ENCODE measurements at places on chromosomes 1 and 21. TPM values are rescaled to one million over a fixed set of nuclear protein-coding genes. Genes with fewer than 3 reads are reported as not detected.

CD247 gene
- 265 TPM for total RNA-seq

SPATA21 gene
- not detected for total RNA-seq

PDPN gene
- not detected for total RNA-seq

SAMSN1 gene
- 64.9 TPM for total RNA-seq

AMY1B gene
- total RNA-seq: not detected

CLEC20A gene
- total RNA-seq: not detected

HSPB7 gene
- total RNA-seq: not detected

RER1 gene
- total RNA-seq: 68.4 TPM

STYXL2 gene
- total RNA-seq: not detected

ERICH3 gene
- not detected for total RNA-seq

NGF gene
- total RNA-seq: not detected

GUCA2A gene
- not detected for total RNA-seq

- H3K4me1 ChIP-seq: peaks cover 35% of the 10 kb centered on the region
- H3K36me3 ChIP-seq: no peaks in the 10 kb centered on the region
- peak; percentile 39 for DNase-seq
These were observed 71.8 kb downstream of the CD58 start for GRCh38 chr1:116498789-116499628.

DNA sequence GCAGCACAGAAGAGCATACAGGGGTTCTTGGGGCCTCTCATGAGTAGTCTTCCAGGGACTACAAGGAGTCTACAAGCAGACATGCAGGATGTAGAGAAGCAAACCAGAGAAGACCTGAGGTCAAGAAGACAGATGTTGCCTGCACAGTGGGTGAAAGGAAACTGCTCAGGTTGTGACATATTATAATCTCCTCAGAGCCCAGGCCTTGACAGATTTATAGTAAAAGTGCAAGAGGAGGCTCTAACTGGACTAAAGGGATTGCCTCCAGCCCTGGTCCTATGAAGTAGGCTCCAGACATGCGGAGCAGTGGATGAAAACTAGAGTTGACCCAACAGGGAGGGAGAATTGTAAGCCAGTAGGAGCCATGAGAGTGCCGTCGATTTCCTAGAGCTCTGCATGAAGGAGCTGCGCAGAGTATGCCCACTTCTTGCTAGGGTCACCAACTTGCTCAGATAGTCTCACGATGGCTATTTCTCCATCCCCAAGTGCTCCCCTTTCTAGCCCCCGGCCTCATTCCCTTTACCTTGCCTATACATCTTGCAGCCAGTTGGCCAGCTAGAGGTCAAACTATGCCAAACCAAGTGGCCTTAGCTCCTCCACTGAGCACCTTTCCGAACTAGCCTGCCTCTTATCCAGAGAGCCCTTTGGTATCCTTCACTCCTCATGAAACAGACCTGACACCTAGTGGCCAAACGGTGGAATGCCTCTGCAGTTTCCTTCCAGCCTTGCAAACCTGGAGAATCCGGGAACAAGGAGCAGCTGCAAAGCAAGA is 36.2 kb upstream of the IPO9 start:
- no peaks in the 10 kb centered on the region for H3K27me3 ChIP-seq
- no peak for DNase-seq
- peaks cover 5% of the 10 kb centered on the region for H3K36me3 ChIP-seq
- H3K4me3 ChIP-seq: no peak overlapping the region

DNA sequence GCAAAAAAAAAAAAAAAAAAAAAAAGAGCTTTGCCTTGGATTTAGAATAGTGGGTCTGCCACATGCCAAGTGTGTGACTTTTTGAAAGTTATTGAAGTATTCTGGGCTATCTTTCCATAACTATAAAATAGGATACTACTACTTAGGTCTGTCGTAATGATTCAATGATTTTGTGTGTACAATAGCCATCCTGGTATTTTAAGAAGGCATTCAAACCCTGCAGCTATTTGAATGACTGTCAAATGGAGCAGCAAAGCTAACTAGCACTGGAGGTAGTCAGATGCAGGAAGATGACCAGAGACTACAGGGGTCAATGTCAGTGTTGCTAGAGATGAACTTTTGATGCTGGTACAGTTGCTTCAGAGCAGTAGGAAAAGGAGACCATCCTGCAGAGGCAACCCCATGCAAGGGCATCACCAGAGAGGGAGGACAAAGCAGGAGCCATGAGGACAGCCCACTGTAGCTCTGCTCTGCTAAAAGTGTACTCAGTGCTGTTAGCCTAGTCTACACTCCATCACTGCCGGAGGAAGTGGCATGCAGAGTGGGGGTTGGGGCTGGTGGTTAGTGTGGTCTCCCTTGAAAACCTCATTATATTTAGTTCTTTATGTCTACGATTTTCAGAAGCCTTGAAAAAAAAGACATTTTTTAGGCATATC is 29.0 kb downstream of the DUSP10 start:
- H3K4me3 ChIP-seq: peak overlapping the region; percentile 72
- no peaks in the 10 kb centered on the region for H3K36me3 ChIP-seq
- no peaks in the 10 kb centered on the region for H3K27me3 ChIP-seq
- peak overlapping the region; percentile 95 for H3K27ac ChIP-seq
- DNase-seq: peak; percentile 69
- H3K4me1 ChIP-seq: peaks cover 59% of the 10 kb centered on the region

GRCh38 chr1:231395076-231395997 is 26.8 kb downstream of the EGLN1 start:
- peaks cover 58% of the 10 kb centered on the region for H3K4me1 ChIP-seq
- H3K27ac ChIP-seq: no peak overlapping the region
- no peaks in the 10 kb centered on the region for H3K36me3 ChIP-seq
- H3K4me3 ChIP-seq: no peak overlapping the region

DNA sequence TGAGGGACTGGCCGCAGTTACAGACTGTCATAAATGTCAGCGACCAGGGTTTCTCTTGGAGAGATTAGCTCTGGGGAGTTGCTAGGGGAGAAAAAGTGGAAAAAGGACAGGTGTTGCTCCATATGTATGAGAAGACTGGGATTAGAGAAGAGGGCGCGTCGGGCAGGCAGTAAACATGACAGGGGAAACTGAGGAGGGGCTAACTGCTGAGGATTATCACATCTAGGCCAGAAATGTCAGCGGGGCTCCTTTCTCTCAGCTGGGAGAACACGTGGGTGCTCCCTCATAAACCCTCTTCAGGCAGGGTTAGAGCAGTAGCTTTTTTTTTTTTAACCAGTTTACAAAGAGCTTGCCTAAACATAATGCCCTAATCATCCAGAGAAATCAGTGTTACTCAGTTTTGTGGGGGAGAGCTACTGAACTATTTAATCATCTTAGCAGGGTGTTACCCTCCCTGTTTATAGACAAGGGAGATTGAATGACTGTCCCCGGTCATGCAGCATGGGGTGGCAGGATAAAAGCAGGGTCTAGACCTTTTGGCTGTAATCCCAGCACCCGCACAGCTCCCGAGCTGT is 35.2 kb downstream of the ELAPOR1 start:
- DNase-seq: no peak
- no peak overlapping the region for H3K27ac ChIP-seq
- H3K36me3 ChIP-seq: no peaks in the 10 kb centered on the region
- no peak overlapping the region for H3K4me3 ChIP-seq
- H3K27me3 ChIP-seq: no peaks in the 10 kb centered on the region
- H3K4me1 ChIP-seq: peaks cover 13% of the 10 kb centered on the region

DNA sequence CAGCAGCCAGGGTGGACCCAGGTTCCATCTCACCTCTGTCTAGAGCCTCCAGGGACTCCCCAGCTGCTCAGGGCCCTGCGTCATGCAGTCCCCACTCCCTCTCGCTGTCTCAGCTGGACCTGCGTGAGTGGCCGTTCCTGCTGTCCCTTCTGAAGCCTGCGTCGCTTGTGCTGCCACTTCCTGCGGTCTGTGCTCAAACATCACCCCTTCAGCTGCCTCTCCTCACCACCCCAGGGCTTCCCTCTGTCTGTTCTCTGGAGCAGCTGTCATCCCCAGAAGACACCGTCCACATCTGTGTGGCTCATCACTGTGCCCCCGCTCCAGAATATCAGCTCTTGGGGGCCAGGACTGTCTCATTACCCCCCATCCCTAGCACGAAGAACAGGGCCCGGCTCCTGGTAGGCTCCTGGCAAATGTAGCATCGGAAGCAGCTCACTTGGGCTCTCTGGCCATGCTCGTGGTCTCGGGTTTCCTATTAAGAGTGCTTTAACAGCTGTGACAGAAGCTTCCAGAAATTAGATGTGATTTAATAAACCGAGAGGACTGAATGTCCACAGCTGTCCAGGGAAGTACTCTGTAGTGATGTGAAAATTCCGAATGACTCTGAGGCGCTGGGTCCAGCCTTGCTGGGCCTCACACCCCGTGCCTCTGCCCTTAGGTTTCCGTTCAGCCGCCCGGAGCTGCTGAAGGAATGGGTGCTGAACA is 3.3 kb downstream of the THAP3 start:
- DNase-seq: no peak
- H3K4me1 ChIP-seq: peaks cover 20% of the 10 kb centered on the region
- H3K4me3 ChIP-seq: peak overlapping the region; percentile 72
- peak overlapping the region; percentile 83 for H3K27ac ChIP-seq

GRCh38 chr1:205168291-205168690 is 43.2 kb downstream of the DSTYK start:
- peaks cover 16% of the 10 kb centered on the region for H3K4me1 ChIP-seq
- no peak overlapping the region for H3K27ac ChIP-seq
- no peaks in the 10 kb centered on the region for H3K27me3 ChIP-seq
- DNase-seq: no peak
- peaks cover 11% of the 10 kb centered on the region for H3K36me3 ChIP-seq

GRCh38 chr1:32981003-32981901 is 16.6 kb upstream of the RNF19B start:
- no peaks in the 10 kb centered on the region for H3K27me3 ChIP-seq
- no peaks in the 10 kb centered on the region for H3K36me3 ChIP-seq
- DNase-seq: peak; percentile 53
- peak overlapping the region; percentile 99 for H3K27ac ChIP-seq

DNA sequence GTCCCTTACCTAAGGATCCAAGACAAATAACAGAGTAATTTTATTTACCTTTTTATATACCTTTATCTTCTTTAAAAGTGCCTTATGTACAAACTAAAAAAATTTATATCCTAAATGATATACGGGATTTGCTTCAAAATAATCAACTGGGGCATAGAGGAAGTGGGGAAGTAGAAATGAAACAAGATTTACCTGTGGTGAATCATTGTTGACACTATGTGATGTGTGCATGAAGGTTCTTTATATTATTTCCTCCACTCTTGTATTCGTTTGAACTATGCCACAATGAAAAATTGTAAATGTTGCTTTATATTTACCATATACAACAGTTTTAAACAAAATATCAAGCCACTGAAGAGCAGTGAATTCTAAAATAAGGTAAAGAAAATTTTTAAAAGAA is 13.0 kb downstream of the RGS7 start:
- H3K36me3 ChIP-seq: no peaks in the 10 kb centered on the region
- no peaks in the 10 kb centered on the region for H3K4me1 ChIP-seq
- DNase-seq: no peak
- H3K4me3 ChIP-seq: no peak overlapping the region

GRCh38 chr1:221137666-221138065 is 258.4 kb downstream of the HLX start:
- H3K4me1 ChIP-seq: no peaks in the 10 kb centered on the region
- no peaks in the 10 kb centered on the region for H3K36me3 ChIP-seq
- DNase-seq: no peak
- peaks cover 7% of the 10 kb centered on the region for H3K27me3 ChIP-seq

- H3K36me3 ChIP-seq: no peaks in the 10 kb centered on the region
- H3K27ac ChIP-seq: no peak overlapping the region
- peaks cover 53% of the 10 kb centered on the region for H3K27me3 ChIP-seq
- DNase-seq: no peak
These were observed 10.9 kb upstream of the BLACAT1 start for GRCh38 chr1:205466595-205467220.

- no peak for DNase-seq
- no peak overlapping the region for H3K4me3 ChIP-seq
- no peaks in the 10 kb centered on the region for H3K36me3 ChIP-seq
- H3K27me3 ChIP-seq: no peaks in the 10 kb centered on the region
- H3K27ac ChIP-seq: no peak overlapping the region
- H3K4me1 ChIP-seq: no peaks in the 10 kb centered on the region
These were observed 382.5 kb downstream of the PLPP3 start for GRCh38 chr1:56196839-56197238.

- peaks cover 4% of the 10 kb centered on the region for H3K4me1 ChIP-seq
- no peak overlapping the region for H3K4me3 ChIP-seq
- no peak overlapping the region for H3K27ac ChIP-seq
- no peaks in the 10 kb centered on the region for H3K27me3 ChIP-seq
- no peaks in the 10 kb centered on the region for H3K36me3 ChIP-seq
These were observed 90.4 kb downstream of the HS2ST1 start for GRCh38 chr1:87004857-87005256.

DNA sequence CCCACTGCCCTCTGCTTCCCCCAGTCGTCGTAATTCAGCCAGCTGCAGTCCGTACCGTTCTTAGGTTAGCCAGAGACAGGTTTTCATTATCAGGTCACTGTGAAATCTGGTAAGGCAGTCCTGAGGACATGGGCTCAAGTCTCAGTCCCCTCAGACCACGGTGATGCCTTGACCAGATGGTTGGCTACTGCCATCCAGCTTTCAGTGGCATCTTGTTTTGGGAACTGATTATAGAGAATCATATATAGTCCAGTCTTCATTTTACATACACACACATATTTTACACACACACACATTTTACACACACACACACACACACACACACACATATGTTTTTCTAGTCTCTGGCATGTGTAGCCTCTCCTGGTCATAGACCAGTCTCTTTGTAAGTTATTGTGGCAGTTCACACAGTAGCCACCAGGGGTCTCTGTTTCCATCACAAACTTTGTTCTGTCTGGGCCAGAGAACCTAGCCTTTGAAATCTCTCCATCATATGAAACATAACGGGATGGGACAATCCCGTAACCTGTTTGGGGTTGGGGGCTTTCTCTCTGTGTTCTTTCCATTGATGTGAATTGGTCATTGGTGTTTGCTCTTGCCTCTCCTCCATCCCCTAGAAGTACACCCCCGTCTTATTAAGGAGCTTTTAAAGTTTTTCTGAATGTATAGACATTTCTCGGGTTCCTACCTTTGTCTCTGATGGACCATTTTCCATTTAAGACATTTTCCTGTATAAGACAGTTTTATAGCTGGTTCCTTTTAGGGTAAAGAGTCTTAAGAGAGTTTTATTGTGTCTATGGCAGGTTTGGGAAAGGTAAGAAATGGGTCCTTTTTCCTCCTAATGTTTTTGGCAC is 8.4 kb upstream of the IKBKE start:
- peak; percentile 72 for DNase-seq
- H3K27me3 ChIP-seq: no peaks in the 10 kb centered on the region
- peaks cover 28% of the 10 kb centered on the region for H3K4me1 ChIP-seq
- no peak overlapping the region for H3K4me3 ChIP-seq

DNA sequence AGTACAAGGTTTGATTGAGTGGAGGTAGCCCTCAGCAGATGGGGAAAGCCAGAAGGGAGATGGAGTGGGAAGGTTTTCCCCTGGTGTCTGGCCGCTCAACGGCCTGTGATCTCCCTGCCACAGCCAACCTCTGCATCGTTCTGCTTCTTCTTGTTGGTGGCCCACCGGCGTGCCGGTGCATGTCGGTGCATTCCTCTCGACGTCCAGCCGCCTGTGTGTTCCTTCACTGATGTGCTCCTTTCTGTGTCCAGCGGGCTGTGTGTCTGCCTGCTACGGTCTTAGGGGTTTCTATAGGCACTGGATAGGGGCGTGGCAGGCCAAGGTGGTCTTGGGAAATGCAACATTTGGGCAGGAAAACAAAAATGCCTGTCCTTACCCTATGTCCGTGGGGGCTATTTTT is 101.0 kb downstream of the XPR1 start:
- no peak overlapping the region for H3K27ac ChIP-seq
- H3K4me1 ChIP-seq: no peaks in the 10 kb centered on the region
- no peaks in the 10 kb centered on the region for H3K27me3 ChIP-seq
- no peak overlapping the region for H3K4me3 ChIP-seq
- no peak for DNase-seq
- H3K36me3 ChIP-seq: no peaks in the 10 kb centered on the region

- H3K4me3 ChIP-seq: no peak overlapping the region
- no peaks in the 10 kb centered on the region for H3K36me3 ChIP-seq
- no peak overlapping the region for H3K27ac ChIP-seq
- peaks cover 21% of the 10 kb centered on the region for H3K27me3 ChIP-seq
These were observed 26.4 kb downstream of the HHIPL2 start for GRCh38 chr1:222521299-222522104.
